Iris pigment epithelial cell (primary cell): ENCODE measurements at places on chromosomes 6 and 20.

DNA sequence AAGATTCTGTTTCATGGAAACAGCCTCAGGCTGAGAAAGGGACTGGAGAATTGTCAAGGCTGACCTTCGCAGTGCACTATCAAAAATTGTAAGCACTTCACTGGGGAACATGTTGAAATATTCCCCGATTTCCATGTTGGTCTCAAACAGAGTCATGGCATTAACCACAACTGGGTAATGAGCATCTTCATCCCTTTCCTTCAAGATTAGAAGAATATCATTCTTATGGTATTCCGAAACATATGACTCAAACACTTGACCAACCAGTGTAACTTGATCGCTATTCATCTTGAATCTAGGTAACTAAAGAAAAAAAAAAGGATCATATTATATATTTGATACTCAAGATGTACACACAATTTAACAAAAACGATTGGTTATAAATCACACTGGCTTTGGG, 3.5 kb downstream of the MCM9 start:
- DNase-seq, result no peak

DNA sequence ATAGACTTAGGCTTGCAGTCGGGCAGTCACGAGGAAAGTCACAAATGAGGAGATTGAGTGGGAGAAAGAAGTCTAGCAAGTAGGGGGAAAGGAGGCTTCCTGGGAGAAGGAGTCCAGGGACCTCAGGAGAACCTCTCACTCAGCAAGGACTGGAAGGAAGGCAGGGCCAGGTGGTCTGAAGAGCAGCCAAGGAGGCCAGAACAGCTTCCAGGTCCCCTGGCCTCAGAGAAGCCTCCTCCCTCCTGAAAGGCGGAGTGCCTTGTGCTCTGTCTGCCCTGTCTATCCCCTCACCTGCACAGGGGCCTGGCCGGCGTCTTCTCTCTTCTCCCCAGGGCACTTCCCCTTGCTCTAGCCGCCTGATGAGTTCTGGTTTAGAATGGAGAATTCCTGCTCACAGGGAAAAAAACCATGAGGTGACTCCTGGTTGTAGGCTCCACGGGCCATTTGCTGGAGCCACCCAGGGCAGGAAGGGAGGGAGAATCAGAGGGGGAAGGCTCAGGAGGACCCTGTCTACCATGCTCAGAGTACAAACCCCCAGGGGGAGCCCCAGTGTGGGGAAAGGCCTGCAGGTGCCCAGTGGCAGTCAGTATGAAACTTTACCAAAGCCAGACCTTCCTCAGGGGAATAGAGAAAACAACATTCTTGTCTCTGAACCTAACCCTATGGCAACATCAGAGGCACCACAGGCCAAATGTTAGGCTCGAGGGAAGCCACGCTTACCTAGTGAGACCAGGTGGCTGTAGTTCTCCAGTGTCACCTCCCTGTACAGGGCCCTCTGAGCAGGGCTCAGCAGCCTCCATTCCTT, 11.2 kb downstream of the ZNF337 start:
- no peak for DNase-seq

DNA sequence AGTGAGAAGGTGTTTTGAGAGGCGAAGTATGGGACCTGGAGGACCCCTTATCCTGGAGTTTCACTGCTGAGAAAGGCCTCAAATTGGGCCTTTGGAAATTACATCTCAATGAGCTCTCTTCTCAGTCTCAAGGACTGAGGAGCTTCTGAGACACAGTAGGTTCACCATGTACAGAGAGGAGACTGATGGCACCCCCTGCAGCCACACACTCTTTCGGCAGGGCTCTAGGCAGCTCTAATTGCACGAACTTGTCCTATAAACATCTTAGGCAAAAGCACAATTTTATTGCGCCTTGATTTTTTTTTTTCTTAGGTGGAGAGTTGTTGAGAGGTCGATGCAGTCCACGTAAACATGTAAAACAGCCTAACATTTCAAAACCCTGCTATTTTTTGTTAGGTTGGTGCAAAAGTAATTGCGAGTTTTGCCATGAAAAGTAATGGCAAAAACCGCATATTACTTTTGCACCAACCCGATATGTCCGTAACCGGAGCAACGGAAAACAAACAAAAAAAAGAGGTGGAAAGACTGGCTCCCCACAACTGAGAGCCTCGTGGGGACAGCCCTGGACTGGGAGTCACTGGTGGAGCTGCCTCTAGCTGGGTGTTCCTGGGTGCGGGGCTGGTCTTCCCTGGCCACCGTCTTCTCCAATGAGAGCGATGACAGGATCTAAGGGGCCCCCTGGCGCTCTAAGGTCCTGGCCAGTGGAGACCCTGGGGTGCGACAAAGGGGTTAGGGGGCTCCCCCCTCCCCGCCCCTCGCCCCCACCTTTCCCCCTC, 84.0 kb upstream of the EYA2 start:
- DNase-seq, result no peak

DNA sequence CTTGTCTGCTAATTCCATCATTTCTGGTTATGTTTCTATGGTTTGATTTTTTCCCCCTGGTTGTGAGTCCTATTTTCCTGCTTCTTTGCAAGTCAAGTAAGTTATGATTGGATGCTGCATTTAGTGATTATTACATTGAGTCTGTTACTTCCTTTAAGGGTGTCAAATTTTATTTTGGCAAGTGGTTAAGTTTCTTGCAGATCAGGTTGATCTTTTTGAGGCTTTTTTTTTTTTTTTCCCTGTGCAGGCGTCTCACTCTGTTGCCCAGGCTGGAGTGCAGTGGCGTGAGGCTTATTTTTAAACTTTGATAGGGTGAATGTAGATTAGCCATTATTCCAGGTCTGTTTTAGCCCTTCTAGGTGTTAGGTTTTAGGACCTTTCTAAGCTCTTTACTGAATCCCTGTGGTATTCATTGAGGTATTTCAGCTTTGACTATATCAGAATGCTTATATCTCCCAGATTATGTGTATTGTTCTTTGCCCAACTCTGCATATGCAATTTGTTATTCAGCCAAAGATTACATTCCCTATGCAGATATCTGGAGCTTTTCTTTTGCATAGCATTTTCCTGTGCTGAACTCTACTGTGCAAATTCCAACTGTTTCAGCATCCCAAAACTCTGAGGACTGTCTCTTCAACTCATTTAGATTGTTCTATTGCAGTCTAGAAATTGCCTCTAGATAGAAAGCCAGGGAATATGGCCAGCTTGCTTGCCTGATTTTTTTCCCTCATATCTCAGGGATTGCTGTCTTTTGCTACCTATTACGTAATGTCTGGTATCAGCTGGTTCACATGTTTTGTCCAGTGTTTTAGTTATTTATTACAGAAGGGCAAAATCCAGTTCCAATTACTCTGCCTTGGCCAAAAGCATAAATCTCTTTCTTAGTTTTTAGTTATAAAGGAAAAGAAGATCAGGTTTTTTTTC, 113.3 kb downstream of the AFG1L start:
- peak; percentile 46 for DNase-seq

GRCh38 chr6:110221738-110222137, 41.5 kb downstream of the CDC40 start:
- DNase-seq, result peak; percentile 8

DNA sequence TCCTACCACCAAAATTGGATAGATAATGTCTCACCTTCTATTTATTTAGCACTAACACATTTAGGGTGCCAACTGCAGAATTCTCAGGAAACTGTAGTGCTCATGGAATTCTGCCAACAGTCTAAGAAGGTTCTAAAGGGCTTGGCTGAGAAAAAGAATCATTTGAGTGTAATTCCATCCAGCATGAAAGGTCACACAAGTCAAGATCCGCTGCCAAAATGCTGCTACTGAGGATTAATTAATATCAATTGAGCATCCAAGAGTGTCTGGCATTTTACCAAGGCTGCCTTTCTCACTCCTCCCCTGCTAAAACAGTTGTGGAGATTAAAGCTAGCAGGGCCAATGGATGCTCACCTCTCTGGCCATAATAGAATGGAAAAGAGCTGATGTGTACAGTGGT, 112.7 kb downstream of the FHL5 start:
- DNase-seq, result no peak

DNA sequence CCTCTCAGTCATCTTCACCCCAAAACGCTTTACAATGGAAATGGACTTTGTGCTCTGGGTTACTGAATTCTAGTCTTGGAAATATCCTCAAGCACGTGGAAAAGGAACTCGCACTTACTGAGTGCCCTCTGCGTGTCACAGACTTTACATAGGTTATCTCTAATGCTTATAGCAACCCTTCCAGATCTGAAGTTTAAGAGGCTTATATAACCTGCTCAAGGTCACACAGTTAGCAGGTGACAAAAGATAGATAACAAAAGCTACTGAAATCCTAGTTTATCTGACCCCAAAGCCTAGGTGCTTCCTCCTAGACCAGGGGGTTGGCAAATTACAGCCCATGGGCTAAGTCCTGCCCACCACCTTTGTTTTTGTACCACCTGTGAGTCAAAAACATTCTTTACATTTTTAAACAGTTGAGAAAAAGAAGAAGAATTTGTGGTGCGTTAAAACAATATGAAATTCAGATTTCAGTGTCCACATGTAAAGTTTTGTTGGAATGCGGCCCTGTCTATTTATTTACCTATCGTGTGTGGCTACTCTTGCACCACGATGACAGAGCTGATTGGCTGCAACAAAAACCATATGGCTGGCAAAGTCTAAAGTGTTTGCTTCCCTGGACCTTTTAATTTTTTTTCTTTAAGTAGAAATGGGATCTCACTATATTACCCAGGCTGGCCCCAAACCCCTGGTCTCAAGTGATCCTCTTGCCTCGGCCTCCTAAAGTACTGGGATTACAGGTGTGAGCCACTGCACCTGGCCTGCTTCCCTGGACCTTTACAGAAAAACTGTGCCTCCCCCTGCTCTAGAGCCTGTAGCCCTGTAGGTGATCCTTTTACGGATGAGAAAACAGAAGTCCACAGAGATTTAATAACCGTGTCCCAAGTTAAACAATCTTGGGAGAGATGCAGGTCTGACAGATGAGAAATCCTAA, 110.2 kb upstream of the RREB1 start:
- no peak for DNase-seq

GRCh38 chr6:111030008-111031007, 48.5 kb downstream of the RPF2 start:
- DNase-seq, result peak; percentile 21

DNA sequence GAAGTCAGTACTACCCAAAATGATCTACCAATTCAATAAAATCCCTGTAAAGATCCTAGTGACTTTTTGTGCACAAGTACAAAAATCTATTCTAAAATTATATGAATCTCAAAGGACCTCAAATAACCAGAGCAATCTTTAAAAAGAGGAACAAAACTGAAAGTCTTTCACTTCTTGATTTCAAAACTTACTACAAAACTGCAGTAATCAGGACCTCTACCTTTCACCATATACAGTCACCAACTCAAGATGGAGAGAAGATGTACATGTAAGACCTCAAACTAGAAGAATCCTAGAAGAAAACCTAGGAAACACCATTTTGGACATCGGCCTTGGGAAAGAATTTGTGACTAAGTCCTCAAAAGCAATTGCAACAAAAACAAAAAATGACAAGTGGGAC, 109.5 kb upstream of the CD93 start:
- DNase-seq, result no peak

GRCh38 chr6:165417278-165417865, 108.0 kb upstream of the C6orf118 start:
- DNase-seq, result no peak

- peak; percentile 51 for DNase-seq
Measured at GRCh38 chr6:145199961-145200360, 535.4 kb downstream of the EPM2A start.

DNA sequence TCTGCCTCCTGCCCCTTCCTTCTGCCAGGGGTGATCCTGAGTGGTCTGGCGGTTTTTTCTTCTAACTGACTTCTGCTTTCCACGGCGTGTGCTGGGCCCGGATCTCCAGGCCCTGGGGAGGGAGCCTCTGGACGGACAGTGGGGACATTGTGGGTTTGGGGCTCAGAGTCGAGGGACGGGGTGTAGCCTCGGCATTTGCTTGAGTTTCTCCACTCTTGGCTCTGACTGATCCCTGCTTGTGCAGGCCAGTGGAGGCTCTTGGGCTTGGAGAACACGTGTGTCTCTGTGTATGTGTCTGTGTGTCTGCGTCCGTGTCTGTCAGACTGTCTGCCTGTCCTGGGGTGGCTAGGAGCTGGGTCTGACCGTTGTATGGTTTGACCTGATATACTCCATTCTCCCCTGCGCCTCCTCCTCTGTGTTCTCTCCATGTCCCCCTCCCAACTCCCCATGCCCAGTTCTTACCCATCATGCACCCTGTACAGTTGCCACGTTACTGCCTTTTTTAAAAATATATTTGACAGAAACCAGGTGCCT, 10.2 kb downstream of the SLC29A1 start:
- DNase-seq, result no peak

- no peak for DNase-seq
Measured at GRCh38 chr6:74075323-74075722, 379.3 kb downstream of the CD109 start.

GRCh38 chr6:13873288-13874190, 51.2 kb upstream of the RNF182 start:
- DNase-seq, result no peak

GRCh38 chr6:161480421-161481155, 206.7 kb upstream of the AGPAT4 start:
- no peak for DNase-seq

DNA sequence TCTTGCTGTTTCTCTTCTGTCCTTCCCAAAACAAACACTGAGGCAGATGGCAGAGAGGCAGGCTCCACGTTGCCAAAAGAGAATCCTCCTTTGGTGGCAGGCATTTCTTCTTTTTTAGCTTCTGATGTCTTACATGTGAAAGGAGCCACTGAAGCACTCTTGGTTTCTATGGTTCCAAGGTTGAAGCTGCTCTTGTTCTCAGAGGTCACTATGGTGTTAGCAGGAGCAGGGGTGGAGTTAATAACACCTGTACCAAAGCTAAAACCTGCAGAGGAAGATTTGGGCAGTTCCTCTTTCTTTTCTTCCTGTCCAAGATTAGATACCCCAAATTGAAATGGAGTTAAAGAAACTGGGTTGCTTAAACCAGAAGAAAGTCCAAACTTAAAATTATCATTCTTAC, 28.8 kb downstream of the FAM8A1 start:
- DNase-seq, result no peak

DNA sequence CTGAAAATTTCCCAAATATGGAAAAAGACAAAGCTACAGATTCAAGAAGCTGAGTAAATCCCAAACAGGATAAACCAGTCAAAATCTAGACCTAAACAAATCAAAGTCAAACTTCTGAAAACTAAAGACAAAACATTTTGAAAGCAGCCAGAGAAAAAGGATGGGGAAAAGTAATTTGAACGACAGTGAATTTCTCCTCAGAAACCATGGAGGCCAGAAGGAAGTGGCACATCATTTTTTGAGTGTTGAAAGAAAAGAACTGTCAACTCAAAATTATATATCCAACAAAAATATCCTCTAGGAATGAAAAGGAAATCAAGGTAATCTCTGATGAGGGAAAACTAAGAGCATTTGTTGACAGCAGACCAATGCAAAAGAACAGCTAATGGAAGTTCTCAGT, 6.8 kb downstream of the RAB23 start:
- no peak for DNase-seq
